Mesenteric fat pad (tissue), 1 donor: ENCODE measurements at places on chromosomes 1 and 21. TPM values are rescaled to one million over a fixed set of nuclear protein-coding genes. Genes with fewer than 3 reads are reported as not detected.

- no peak for DNase-seq
Observed at GRCh38 chr1:94036730-94037129, 84.2 kb downstream of the ABCA4 start.

DNA sequence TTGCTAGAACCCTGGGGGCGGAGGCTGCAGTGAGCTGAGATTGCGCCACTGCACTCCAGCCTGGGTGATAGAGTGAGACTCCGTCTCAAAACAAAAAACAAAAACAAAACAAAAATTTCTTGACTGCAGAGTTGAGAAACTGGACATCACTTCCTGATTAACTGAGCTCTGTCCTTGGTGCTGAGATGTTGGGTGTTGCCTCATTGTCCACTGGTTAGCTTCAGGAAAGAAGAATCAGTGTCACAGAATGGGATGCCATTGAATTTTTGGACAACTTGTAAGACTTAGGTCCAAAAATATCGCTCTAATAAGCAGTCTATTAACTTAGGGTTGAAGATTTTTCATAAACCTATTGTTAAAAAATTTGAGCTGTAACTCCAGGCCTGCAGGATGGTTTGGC lies 23.8 kb upstream of the KCNA10 start:
- no peak for DNase-seq

DNA sequence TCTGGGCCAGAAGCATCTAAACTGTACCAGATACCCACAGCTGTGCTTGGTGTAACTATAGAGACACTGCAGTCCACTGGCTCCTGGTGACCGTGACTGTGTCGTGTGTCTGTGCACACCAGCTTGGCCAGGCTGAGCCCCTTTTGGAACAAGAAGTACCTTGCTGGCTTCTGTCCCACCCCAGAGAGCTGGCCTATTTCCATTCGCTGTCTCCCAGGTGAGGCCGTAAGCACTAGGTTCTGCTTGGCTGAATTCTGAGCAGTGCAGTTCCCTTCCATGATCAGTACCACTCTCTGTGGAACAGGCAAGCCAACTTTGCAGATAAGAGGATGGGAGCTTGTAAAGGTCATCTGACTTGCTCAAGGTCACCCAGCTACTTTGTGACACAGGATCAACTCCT lies 119.9 kb upstream of the DNAH14 start:
- no peak for DNase-seq

DNA sequence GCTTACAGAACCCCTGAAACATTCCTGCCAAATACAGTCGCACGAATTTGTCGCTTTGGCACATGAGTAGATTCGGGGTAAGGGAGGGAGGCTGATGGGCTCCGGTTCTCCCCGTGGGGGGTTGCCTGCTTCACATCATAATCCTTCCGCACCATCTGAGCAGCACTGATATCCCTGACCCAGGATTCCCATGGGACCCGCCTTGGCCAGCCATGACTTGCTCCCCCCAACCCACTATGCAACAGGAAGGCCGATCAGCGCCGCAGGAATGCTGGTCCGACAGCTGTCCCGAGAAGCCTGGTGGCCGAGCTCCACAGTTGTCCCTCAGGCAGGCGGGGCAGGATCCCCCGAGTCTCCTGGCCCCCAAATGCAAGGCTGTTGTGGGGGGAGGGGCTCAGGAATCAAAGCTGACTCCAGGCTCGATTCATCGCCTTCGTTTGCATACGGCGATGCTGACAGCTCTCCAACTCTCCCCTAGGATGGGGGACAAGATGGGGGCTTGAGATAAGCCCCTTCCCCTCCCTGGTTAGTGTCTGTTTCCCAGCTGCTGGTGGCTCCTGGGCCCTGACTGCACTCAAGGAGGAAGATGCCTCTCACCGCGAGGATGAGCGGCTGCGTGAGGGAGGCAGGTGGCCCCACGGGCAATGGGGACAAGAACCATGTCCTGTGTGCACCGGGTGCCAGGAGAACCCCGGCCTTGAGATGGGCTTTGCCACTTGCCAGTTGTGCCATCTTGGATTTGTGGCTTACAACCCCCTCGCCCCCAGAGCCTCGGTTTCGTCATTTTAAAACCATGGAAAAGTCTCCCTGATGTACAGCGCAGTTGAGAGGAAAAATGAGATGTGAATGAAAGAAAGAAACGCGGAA lies 9.3 kb downstream of the DRAXIN start:
- DNase-seq = no peak

DNA sequence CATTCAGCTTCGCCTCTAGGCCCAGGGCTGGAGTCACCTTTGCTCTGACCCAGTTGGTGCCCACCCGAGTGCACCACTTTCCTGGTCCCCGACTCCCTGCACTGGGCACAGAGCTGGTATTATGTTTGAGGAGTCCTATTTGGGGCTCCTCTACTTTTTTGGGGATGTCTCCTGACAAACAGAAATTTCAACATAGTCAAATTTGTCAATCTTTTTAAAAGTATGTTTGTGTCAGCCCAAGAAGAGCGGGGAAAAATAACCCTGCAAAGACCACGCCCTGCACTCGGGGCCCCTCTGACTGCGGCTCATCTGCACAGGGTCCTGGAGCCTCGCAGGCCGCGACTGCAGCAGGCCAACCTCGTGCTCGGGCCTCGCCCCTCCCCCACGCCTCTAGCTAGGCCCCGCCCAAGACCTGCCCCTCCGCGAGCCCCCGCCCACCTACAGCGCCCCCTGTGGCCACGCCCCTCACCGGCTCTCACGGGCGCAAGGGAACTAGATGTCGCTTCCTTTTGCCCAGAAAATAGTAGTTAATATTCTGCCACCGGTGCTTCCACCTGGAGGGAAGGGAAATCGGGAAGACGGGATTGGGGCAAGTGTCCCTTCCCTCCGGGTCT lies 11.4 kb downstream of the FAM229A start:
- peak; percentile 93 for DNase-seq

DNA sequence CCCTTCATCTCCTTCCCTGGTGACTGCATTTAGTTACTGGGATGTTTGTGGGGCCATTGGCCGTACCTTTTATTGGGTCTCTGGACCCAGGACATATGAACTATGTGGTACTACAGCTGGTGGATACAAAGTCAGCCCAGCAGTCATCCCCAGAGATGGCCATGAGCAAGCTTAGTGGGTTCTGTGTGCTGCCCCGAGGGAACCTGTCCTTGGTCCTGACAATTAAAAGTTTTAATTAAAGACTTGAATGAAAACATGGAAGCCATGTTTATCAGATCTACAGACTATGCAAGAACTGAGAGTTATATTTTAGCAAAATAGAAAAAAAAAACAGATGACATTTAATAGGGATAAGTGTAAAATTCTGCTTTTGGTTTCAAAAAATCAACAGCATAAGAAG lies 2.8 kb upstream of the NES start:
- DNase-seq = no peak

DNA sequence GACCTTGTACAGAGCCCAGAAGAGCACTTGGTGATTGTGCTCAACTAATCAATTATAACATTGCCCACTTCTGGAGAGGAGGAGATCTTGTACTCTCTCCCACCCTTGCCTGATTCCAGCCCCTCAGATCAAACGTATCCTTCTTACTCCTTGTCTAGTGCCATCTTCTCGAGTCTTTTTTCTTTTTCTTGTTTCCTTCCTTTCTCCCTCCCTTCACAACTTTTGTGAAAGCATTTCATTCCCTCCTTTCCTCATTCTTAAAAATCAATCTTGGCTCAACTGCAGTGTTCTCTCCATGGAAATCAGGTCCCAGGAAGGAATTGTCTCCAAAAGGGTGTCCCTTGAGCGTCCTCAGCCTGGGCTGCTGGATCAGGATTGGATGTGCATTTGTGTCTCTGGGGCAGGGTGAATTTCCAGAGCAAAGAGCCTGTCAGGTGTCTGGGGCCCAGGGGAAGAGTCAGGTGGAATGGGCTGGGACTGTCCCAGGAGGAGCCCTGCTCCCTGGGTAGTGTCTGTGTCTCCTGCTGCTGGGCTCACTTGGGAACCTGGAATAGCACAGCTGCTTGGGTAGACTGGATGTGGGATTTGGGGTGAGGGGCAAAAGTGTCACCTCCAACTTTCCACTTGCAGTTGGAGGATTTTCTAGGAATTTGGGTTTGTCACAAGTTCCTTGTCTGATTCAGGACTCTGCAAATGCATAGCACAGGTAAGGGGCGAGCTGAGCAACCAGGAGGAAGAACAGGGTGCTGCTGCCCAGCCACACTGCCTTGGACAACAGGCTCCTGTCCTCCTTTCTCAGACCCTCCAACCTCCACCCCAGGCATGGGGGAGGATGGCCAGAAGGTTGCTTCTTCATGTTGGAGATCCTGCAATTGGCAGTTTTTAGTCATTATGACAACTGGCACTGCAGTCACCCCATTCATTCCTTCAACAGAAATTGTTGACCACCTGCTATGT lies 3.3 kb downstream of the SOX13 start:
- peak; percentile 39 for DNase-seq

GRCh38 chr21:38821248-38821647 lies 15.5 kb downstream of the ETS2 start:
- no peak for DNase-seq

- no peak for DNase-seq
Observed at GRCh38 chr1:183806675-183807074, 1.8 kb downstream of the RGL1 start.

DNA sequence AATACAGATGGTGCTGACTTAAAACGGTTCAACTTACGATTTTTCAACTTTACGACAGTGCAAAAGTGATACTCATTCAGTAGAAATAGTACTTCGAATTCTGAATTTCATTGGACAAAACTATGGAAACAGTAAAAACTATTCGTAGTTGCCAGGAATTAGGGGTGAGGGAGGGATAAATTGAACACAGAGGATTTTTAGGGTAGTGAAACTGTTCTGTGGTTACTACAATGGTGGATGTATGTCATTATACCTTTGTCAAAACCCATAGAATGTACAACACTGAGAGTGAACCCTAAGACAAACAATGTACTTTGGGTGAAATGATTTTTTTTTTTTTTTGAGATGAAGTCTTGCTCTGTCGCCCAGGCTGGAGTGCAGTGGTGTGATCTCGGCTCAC lies 7.5 kb downstream of the DDR2 start:
- no peak for DNase-seq

- no peak for DNase-seq
Observed at GRCh38 chr1:39564340-39564739, 12.2 kb downstream of the PABPC4 start.

GRCh38 chr1:64518692-64519481 lies 49.0 kb downstream of the CACHD1 start:
- DNase-seq = no peak

Gene CBR3
- total RNA-seq = 14.9 TPM
